ENCODE measurements at places on chromosomes 12 and 14.

DNA sequence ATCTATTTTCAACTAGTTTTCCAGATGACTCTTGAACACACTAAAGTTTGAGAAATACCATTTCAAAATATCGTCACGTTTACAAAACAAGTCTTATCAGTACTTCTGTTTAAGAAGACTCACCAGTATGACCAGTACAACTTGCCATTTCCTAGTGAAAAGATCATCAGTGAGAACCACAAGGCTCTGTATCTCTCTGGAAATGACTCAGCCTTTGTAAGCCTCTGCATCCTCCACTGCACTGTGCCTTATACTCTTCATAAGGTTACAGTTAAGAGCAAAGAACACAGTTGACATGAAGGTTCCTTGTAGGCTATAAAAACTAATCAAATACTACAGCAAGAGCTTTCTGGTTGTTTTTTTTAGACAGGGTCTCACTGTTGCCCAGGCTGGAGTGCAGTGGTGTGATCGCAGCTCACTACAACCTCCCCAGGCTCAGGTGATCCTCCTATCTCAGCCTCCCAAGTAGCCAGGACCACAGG lies 5.7 kb upstream of the VTI1B start:
- no peak for DNase-seq

- no peak for DNase-seq
Observed at GRCh38 chr14:101480747-101481530, 80.4 kb upstream of the DIO3 start.

- no peak for DNase-seq
Observed at GRCh38 chr12:8834230-8834629, 11.8 kb downstream of the A2ML1 start.

DNA sequence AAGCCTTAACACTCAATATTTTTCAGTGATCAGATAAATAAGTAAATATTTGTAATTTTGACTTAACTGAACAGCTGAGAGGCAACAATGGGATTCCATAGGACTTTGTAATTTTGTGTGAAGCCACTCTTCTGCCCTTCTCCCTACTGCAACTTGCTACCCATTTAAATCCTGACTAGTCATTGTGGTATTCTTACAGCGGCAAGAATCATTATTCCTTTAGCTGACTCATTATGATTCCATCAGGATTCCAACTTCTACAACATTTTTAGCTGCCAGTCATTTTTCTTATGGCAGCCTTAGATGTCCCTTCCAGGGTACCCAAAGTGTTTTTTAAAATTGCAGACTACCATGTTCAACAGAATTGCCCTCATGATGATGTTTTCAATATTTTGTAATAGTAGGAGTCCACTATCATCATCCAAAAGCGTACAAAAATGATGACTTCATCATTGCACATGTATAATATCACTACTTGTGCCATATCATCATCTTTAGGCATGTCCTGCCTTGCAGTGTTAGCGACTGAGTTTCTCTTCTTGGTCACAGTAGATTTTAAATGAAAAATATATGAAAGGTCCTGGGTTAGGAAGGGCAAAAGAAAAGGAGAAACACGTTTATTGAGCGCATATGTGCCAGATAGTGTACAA lies 5.1 kb upstream of the MAGOHB start:
- no peak for DNase-seq

- DNase-seq = no peak
Observed at GRCh38 chr14:98914942-98915341, 357.1 kb downstream of the BCL11B start.

DNA sequence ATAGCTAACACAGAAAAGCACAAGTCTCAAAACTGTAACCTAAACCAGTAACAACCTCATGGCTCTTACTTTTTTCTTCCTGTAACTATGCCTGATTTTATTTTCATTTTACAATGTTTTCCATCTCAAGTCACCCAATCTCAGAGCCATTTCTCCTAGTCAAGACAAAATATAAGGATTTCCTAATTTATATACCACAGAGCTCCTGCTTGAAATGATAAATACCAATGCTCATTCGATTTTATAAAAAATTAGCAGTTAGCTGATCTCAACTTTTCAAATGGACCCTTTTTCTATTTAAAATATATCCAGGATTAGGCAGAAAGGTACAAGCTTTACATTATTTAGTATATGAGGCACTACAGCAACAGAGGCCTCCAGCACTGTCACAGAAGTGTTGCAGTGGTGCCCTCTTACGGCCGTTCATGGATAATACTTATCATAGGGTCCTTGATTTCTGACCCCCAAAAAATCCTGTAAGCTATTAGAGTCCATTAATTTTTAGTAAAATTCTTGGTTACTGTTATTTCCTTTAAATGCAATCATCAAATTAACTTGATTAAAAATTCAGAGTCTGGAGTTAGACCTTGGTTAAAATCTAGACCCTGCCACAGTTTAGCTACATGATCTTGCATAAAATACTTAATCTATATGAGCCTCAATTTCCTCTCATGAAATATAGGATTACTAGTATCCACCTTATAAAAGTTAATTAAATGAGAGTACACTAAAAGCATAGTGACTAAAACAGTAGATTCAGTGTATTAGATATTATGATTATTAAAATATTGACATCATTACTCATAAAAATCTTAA lies 68.3 kb downstream of the SEC23A start:
- no peak for DNase-seq

GRCh38 chr14:90513161-90514014 lies 116.6 kb downstream of the CALM1 start:
- DNase-seq = no peak

DNA sequence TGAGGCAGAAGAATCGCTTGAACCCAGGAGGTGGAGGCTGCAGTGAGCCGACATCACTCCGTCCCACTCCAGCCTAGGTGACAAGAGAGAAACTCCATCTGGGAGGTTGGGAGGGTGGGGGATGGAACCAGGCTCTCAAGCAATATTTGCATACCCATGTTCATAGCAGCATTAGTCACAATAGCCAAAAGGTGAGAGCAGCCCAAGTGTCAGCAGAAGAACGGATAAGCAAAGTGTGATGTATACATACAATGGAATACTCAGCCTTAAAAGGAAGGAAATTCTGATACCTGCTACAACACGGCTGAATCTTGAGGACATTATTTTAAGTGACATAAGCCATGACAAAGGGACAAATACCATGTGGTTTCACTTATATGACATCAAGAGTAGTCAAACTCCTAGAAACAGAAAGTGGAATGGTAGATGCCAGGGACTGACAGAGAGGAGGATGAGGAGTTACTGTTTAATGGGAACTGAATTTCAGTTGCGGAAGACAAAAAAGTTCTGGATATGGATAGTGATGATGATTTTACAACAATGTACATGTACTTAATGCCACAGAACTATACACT lies 11.6 kb downstream of the DAD1 start:
- DNase-seq = no peak

- no peak for DNase-seq
Observed at GRCh38 chr12:47863985-47864384, 40.8 kb downstream of the VDR start.

DNA sequence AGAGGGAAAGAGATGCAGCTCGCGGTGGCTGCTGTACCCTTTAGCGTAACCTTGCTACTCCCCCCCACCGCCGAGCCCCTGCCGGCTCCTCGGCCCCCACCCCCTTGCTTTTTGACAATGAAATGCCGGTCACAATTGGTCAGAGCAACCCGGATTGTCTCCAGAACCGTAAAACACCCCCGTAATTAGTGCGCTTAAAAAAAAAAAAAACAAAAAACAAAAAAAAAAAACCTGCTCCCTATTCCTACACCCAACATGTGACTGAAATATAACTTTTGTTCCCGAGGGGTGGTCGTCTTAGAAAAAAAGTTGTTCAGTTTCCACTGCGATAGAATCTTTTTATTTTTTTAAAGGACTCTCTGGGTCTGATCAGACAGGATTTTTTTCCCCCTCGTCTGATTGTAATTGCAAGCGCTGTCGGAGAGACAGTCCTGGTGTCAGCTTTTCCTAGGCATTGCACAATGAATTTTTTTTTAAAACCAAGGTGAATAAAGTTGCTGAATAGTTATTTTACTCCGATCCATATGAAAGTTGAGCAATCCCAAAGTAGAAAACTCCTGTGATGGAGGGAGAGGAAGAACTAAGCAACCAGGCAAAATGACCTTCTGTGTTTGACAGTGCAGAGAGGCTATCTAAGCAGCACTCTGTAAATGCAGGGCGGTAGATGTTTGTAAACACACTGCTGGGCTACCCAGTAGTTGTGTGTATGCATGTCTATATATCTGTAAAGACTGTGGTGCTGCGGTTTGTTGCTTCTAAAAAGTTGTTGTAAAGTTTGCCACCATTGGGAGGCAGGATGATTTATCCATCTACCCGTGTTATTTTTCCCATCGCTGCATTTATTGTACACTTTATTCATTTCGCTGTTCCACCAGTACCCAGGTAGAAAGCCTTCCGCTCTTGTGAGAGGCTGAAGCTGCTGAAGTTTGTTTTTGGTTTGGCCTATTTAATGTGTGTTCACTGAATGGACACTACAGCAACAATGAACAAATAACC lies 1.1 kb downstream of the ETV6 start:
- no peak for DNase-seq

DNA sequence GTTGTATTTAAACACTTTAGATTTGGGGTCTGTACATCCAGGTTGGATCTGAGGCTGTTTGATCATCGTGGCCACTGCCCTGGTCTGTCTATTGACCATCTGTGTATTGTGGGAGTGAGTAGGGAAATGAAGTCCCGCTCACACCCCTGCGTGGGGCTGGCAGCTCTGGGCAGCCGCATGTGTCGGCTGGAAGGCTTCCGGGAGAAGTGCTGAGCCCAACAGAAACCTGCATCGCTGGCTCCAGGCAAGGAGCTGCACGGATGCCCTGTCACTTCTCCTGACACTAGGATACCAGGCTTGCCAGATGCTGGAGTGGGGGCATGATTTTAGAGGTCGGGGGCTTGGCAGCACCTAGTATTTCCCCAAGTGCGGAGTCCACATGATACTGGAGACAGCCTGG lies 93.6 kb downstream of the PHETA1 start:
- no peak for DNase-seq

DNA sequence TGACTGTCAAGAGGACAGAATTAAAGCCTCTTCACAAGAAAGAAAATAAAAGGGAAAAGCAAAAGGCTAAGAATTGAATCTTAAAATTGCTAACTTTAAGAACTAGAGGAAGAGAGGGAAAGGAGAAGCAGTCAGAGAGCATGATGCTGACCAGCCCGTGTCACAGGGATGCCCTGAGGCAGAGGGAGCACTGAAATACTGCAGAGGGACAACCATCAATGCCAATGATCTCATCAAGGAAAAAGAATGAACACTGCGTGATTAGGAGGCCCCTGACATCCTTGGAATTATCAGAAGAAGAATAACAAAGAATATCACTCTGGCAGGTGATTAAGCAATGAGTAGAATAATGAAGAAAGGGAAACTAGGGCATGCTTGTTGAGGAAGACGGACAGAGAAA lies 252.2 kb upstream of the GRIP1 start:
- no peak for DNase-seq

- DNase-seq = no peak
Observed at GRCh38 chr14:70856851-70857495, 47.7 kb upstream of the MAP3K9 start.

- DNase-seq = no peak
Observed at GRCh38 chr12:93686572-93687356, 9.6 kb downstream of the CRADD start.

DNA sequence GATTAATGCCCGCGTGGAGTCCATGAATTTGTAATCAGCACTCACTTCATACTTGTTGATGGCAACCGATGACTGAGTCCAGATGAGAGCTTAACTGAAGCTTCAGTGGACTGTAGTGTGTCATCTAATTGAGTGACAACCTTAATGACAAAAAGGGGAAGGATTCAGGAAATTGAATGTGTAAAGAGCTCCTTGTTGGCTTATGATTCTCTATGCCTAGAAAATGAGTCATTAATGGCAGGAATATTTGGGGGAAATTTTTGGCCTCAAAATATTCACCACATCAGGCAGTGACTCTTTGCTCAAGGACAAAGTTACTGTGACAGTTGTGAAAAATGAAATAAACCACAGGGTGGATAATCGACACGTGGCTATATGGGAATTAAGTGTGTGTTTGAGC lies 55.3 kb upstream of the STON2 start:
- no peak for DNase-seq

DNA sequence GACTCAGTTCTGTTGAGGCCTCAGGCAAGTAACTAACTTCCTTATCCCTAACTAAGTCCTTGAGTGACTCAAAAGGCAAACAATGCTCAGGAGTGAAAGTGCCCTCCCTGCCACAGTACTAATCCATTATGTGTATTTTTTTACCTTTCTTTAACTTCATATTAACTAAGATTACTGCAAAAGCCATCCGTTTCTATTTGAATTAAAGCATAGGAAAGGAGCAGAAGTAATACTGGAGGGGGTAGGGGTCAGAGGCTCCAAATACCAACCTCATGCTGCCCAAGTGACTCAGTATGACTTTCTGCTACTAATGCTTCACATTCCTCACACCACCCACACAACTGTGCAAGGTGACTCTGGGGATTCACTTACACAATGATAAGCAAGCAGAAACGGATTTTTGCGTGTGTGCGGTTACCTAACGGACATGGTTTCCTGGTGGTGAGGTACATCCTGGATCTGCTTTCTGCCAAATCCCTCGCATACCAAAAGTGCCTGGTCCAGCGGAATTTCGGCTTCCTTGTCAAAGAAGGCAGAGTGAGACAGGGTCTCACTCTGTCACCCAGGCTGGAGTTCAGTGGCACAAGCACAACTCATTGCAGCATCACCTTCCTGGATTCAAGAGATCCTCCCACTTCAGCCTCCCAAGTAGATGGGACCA lies 25.1 kb downstream of the MOK start:
- DNase-seq = no peak

DNA sequence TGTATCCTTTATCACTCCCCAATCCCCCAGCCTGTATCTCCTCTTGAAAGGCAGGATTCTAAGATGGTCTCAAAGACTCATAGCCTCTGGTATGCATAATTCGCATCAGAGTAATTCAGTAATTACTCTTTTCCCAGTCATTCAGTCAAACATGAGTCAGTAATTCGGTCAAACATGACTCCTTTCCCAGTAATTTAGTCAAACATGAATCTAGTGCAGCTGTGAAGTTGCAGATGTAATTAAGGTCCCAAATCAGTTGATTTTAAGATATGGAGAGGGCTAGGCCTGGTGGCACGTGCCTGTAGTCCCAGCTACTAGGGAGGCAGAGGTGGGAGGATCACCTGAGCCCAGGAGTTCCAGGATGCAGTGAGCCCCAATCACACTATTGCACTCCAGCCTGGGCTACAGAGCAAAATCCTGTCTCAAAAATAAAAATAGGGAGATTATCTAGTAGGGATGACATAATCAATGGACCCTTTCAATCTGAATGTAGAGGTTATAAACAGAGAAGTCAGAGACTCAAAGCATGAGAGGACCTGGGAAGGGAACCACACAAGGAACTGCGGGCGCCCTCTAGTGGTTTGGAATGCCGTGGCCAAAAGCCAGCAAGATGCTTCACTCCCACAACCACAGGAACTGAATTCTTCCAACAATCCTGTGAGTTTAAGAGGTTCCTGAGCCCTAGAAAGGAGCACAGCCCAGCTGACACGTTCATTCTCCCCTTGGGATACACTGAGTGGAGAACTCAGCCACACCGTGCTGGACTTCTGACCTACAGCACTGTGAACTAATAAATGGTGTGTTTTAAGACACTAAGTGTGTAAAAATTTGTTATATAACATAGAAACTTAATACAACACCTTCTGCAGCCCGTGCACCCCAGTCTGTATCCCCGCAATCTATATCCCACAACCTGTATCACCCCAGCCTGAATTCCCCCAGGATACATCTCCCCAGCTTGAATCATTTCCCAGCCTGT lies 14.3 kb upstream of the ARMH4 start:
- peak; percentile 41 for DNase-seq

Measured in stimulated activated CD4-positive, alpha-beta T cell treated with anti-CD3 and anti-CD28 coated beads, TNF-alpha, amount 100 ng/mL, for 1 hour (primary cell).